Stimulated activated CD8-positive, alpha-beta memory T cell treated with anti-CD3 and anti-CD28 coated beads, Interleukin-12 subunit alpha, Interleukin-12 subunit beta, amount 100 ng/mL, for 1 hour (primary cell): ENCODE measurements at places on chromosomes 1 and 21.

DNA sequence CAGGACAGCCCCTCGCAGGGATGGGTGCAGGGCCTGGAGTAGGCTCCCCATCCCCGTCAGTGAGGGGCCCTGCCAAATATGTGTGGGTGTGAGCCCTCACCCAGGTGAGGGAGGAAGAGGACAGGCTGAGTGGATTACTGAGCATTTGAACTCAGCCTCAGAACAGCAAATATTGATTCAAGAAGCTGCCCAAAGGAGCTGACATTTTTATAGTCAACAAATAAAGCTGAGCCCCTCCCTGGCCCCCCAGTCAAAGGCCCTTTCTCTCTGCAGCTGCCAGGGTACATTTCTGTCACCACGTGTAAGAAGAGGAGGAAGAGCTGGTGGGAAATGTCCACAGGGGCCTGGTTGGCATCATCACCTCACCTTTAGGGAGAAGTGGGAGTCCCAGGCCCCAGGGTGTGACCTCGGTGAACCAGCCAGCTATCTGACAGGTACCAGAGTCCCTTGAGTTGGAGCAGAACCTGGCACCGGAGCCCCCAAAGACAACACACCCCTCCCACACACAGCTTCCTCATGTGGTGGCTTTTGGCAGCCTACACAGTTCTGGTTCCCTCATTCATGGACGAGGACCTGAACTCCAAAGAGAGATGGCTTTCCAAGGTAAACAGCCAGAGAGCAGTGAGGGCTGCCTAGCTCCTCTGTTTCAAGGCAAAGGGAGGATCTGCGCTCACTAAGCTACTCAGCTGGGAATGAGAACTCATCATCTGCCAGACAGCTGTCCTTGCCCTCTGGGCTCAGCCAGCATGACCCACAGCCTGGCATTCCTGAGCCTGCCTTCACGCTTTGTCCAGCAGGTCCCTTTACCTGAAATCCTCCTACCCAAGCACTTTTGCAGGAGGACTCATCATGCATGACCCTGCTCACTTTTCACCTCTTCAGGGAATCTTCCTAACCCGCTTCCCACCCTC, 43.0 kb upstream of the TENT5C start:
- no peak for DNase-seq

- no peak for DNase-seq
Observed at GRCh38 chr1:218254296-218254946, 30.7 kb upstream of the RRP15 start.

- no peak for DNase-seq
Observed at GRCh38 chr1:25566730-25567341, 23.4 kb downstream of the LDLRAP1 start.

- no peak for DNase-seq
Observed at GRCh38 chr1:31875636-31876236, 59.9 kb upstream of the SPOCD1 start.

DNA sequence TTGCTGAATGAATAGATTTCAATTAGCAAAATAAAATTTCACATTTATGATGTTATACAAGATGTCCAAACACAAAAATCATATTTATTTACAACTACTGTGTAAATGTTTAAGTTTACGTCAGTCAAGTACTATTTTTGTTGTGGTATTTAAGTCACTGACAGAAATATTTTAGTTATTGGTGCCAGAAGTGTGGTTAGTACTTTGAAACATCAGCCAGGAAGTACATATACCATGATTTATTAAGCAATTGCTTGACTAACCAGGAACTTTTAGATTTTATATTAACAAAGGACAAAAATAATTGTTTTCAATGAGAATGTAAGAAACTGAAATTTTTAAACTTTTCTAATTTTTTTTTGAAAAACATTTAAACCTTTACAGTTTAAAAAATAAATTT, 2.4 kb upstream of the FCRL4 start:
- no peak for DNase-seq

DNA sequence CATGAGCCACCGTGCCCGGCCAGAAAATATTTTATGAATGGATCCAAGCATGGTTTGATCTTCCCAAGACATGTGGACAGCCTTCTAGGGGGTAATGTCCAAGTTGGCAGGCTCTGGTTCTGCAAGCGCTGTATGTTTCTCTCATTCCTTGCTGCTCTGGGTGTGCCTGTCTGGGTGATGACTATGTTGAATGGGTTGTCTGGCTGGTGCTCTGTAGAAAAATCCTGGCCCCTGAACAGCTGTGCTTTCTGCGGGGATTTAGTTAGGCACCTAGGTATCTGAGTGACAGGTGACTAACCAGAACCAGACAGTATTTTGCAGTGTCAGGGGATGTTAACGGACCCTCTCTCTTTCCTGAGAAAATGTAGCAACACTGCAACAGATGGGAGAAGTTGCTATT, 14.1 kb downstream of the HUNK start:
- DNase-seq, result no peak

DNA sequence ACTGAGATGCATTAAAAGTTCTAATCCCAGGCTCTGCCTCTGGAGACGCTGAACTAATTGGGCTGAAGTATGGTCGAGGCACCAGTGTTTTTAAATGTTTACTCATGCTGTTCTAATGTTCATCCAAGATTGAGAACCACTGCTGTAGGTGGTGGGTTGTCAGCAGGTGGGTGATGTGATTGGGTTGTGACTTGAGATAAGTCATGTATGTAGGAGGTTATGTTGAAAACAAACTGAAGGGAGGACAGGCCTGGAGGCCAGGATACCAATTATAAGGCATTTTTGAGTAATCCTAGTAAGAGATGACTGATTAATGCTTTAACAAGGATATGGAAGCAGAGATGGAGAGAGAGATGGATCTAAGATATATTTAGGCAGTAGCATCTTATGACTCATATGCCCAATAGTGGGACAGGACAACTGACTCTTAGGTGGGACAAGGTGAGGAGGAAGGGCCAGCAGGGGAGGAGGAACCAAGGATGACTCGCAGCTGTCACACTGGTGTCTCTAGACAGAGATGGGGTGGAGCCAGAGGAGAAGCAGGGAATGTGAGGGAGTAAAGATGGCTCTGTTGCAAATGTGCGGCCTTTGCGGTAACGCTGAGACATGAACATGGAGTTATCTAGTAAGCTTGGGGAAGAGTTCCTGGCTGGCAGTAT, 29.3 kb downstream of the RAB4A start:
- no peak for DNase-seq

- no peak for DNase-seq
Observed at GRCh38 chr21:38600106-38600505, 101.8 kb upstream of the ERG start.

GRCh38 chr1:203677771-203678170, 51.1 kb downstream of the ATP2B4 start:
- DNase-seq, result no peak

DNA sequence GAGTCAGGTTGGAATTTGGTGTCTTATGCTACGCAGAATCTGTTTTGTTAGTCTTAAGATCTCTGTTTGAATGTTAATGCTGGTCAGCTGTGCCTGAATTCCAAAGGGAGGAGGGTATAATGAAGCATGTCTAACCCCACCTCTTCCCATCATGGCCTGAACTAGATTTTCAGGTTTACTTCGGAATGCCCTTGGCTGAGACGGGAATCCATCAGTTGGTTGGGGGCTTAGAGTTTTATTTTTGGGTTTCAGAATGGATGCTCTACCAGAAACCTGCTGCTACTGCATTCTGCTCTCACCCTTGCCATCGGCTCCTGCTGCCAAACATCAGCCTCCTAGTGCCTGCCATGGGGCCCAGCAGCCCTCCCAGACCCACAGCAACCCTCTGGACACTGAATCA, 24.1 kb upstream of the ETV3 start:
- no peak for DNase-seq

DNA sequence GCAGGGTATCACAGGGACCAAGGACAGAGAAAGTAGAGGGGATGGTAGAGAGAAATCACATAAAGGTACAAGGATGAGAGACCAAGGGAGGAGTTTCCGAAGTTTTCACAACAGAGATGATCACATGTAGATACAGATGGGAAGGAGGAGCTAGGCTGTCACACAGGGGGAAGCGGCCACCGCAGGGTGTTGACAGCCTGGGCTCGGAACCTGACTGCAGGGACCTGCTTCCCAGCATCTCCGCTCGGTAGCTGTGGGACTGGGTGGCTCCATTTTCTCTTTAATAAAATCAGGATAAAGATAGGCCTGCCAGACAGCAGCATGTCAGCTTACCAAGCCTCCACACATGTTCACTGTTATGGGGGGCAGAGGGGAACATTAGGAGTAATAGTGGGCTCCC, 32.3 kb downstream of the CDCA8 start:
- no peak for DNase-seq

GRCh38 chr1:110492573-110492972, 26.4 kb downstream of the KCNA10 start:
- no peak for DNase-seq

DNA sequence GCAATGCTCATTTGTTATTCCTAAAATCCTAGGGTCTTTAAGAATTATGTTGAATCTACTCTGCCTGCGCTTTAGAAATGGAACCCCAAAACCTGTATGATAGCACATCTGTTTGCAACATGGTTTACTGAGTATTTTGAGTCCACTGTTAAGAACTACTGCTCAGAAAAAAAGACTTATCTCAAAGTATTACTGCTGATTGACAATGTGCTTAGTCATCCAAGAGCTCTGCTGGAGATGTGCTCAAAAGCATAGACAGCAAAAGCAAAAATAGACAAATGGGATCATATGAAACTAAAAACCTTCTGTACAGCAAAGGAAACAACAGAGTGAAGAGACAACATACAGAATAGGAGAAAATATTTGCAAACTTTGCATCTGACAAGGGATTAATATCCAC, 107.0 kb downstream of the CTH start:
- no peak for DNase-seq

- DNase-seq, result no peak
Observed at GRCh38 chr1:197268012-197268411, at the start of gene CRB1. Gene CRB1, plus strand, starts transcription at chr1:197268252. Its CDS starts 161 bp downstream, at chr1:197268413.

DNA sequence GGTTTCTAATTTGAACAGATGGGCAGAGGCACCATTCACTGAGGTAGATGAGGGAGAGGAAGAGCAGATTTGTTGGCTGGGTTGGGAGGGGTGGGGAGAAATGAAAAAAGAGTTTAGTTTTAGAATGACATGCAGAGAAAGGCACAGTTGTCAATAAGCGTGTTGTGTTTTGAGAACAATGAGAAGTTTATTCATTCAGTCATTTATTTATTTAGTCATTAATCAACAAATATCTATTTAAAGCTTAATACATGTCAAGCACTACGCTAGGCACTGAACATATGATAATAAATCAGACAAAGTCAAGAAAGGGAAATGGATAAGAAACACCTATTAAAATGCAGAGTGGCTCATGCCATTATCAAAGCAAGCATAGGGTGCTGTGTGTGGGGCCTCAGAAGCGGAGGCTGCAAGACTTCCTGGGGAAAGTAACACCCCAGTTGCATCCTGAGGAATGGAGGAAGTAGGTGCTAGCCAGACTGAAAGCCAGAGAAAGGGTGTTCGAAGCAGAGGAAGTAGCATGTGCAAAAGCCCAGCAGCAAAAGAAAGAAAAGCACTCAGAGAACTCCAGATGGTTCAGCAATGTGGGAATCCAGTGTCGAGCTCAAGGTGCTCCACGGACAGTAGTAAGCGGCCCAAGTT, 114.1 kb downstream of the RNF220 start:
- no peak for DNase-seq

GRCh38 chr1:210081494-210081893, 143.5 kb downstream of the SYT14 start:
- DNase-seq, result no peak
